ENCODE measurements at places on chromosomes 11 and 22.

DNA sequence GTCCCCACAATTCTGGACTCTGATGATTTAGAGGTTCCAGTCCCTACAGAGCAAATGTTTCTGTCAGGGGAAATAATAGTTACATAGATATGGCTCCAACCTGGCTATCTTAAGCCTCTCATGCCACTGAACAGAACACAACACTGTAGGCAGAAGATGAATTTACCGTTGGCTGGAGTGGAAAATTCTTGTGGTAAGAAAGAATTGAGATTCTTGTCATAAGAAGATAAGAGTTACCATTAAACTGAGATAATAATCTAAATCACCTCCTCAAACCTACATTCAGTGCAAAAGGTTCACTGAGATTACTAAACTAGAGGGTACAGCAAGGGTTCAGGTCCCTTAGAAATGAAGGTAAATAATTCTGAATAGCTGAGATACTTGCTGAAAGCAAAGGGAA lies 10.1 kb upstream of the NAALAD2 start:
- DNase-seq = no peak

DNA sequence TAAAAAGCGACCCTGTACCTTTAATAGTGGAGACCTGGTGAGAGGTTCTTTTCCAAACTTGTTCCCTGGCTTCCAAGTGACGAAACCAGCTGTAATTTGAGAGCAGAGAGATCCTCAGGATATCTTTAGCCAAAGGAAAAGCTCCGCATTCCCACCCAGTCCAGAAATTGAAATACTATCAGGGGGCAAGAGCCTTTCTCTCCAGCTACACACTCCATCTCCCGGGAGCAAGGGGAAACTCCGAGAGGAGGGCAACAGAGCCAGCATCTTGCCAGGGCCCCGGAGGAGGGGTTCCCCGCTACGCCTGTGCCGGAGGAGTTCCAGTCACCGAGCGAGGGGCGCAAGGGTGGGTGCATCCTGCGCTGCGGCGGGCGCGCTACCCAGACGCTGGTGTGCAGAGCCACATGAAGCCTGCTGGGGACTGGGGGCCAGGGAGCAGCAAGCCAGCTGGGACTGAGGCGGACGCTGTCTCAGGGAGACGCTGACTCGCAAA lies at the start of gene FIBIN:
Gene FIBIN, plus strand, starts transcription at position 148 of the 493 bp plus-strand sequence. CDS start 415 bp downstream, outside the sequence.
- DNase-seq = no peak

DNA sequence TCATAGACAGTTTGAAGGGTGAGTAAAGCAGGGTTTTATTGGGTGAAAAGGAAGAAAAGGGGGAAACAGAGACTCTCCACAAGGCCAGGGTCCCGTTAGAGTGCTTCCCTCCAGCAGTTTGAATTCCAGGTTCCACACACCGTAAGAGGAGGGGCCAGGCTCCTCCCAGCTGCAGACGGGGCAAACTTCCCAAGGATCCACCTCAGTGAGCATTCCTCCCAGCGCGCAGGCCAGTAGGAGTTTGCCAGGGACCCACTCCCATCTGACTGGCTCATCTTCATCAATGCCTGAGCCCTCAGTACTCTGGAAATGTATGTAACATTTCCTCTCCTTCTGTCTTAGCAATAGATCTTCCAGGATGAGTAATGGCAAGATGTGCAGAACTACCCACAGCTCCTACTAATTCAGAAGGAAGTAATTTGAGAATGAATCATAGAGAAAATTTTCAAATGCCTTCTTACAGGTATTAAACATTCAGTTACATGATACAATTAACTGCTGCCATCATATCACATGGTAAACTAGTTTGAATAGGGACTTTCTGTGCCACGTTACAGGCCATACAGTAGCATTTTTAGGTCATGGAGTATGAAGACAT lies 34.0 kb upstream of the TRPC6 start:
- no peak for DNase-seq

DNA sequence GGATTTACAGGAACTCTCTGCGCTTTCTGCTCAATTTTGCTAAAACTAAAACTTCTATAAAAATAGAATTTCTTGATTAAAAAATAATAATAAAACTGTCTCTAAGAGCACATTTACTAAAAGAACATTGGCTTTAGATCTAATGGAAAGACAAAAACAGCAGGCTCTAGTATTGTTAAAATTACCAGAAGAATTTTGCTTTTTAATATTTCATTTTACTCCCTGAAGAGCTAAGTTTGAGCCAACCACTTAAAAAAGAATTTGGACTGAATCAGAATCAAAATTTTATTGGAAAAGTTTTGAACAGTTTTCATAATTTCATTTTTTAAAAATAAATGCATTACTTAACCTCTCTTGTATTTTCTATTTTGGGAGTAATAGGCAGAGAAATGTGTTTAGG lies 107.3 kb downstream of the BBOX1 start:
- DNase-seq = no peak

DNA sequence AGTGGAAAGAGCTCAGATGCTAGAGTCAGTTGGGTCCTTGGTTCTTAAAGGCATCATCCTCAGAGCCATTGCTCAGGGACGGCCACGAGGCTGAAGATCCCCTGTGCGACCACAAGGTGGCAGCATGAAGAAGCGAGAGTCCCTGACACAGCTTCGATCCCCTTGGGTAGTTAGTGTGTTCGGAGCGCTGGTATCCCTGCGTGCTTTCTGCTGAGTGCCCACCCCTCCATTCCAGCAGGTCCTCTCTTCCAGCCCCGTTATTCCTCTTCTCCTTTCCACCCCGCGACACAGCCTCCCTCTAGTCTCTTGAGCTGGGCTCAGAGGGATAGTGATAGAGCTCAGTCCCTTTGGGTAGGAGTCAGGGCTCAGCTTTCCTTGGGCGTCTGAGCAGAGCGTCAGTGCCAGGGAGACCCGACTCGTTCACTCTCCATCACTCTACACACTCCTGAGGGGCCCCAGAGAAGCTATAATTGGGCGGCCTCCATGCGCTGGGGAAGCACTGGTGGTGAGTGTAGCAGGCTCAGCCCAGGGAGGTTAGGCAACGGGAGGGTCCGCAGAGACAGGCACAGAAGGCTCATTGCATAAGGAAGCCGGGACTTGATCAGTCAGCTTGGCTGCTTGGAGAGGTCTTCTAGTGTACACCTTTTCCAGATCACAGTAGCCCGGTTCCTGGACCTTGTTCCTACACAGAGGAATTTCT lies at the start of gene OR51D1:
Gene OR51D1, plus strand, starts transcription at position 516 of the 700 bp plus-strand sequence. CDS start 2,314 bp downstream, outside the sequence.
- DNase-seq = peak; percentile 39

GRCh38 chr11:17405232-17406005 lies 17.0 kb upstream of the KCNJ11 start:
- no peak for DNase-seq

GRCh38 chr11:35160246-35160824 lies 21.4 kb downstream of the CD44 start:
- no peak for DNase-seq

DNA sequence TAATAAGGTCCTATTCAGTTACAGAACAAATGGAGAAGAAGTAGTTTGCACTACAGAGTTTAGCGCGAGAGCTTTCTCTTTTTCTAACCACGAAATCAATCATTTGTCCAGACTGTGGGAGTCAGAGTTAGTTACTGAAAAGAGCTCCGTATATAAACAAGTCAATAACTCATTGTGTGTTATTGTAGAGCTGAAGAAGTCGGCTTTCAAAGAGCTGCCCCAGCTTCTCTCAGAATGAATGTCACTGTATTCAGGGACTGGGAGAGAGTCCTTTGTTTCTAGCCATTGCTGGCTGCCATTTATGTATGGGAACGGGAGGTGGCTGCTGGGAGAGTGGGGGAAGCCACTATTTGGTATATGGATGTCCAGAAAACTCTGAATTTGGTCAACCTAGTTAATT lies 227.8 kb downstream of the DCDC1 start:
- DNase-seq = no peak

- DNase-seq = no peak
Observed at GRCh38 chr22:46022881-46023512, 46.0 kb upstream of the WNT7B start.

GRCh38 chr11:3380706-3381545 lies 2.0 kb upstream of the ZNF195 start:
- DNase-seq = no peak

GRCh38 chr11:7600205-7600775 lies 73.0 kb downstream of the CYB5R2 start:
- no peak for DNase-seq

- DNase-seq = no peak
Observed at GRCh38 chr11:86482692-86483091, 108.0 kb downstream of the CCDC81 start.

DNA sequence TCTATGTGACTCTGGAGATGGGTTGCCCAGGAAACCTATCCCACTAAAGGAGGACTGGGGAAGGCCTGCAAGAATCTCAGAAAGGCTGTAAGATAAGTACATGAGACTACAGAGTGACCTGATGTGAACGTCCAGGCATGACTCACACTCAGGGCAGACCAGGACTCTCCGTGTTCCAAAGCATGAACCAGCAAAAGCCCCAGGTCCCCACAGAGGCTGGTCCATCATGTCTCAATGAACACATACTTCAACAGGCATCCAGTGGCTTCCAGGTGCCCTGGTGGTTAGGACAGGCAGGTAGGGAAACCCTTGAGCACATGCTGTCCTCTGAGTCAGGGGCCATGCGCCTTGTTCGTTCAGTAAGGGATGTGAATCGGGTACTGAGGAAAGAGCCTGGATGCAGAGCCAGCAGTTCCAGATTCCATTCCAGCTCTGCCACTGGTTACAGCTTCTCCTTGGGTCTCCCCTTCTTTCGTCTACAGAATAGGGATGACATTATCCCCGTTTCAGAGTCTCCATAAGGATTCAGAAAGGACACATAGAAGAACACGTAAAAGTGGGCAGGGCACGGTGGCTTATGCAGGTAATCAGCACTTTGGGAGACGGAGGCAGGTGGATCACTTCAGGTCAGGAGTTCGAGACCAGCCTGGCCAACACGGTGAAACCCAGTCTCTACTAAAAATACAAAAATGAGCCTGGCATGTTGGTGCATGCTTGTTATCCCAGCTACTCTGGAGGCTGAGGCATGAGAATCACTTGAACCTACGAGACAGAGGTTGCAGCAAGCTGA lies 129.0 kb upstream of the TEAD1 start:
- no peak for DNase-seq

- no peak for DNase-seq
Observed at GRCh38 chr11:132472411-132473172, 1059.7 kb downstream of the OPCML start.

DNA sequence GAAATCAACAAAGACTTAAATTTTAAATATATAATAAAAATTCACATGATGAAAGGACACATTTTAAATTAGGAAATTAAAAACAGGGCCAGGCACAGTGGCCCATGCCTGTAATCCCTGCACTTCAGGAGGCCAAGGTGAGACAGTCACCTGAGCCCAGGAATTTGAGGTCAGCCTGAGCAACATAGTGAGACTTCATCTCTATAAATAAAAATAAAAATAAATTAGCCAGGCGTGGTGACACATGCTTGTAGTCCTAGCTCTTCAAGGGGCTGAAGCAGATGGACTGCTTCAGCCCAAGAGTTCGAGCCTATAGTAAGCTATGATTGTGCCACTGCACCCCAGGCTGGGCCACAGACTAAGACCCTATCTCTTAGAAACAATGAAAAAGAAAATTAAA lies 29.3 kb downstream of the RRAS2 start:
- no peak for DNase-seq

DNA sequence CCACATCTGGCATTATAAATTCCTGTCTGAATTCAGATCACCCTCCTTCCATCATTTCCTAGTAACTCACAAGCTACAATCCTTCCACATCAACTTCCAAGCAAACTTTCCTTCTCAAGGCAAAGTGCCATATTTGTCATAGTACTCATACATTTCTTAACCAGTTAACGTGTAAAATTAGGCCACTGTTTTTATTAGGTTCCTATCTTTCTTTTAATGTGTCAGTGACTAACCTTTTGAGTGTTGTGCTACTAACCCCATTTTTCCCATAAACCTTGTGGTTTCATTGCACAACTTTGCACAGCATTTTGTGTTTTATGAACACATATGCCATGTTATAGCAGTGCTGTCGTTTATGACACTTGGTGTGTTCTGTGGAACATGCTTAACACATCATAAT lies 90.1 kb downstream of the KIF18A start:
- no peak for DNase-seq

GRCh38 chr11:108926841-108927577 lies 262.1 kb downstream of the DDX10 start:
- no peak for DNase-seq

- DNase-seq = no peak
Observed at GRCh38 chr11:25252854-25253253, 756.0 kb downstream of the LUZP2 start.

DNA sequence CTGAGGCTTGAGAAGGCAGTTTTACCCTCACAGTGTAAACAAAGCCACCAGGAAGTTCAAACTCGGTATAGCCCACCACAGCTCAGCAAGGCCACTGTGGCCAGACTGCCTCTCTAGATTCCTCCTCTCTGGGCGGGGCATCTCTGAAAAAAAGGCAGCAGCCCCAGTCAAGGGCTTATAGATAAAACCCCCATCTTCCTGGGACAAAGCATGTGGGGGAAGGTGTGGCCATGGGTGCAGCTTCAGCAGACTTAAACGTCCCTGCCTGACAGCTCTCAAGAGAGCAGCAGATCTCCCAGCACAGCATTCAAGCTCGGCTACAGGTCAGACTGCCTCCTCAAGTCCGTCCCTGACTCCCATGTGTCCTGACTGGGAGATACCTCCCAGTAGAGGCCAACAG lies 69.7 kb downstream of the TTC28 start:
- DNase-seq = no peak

DNA sequence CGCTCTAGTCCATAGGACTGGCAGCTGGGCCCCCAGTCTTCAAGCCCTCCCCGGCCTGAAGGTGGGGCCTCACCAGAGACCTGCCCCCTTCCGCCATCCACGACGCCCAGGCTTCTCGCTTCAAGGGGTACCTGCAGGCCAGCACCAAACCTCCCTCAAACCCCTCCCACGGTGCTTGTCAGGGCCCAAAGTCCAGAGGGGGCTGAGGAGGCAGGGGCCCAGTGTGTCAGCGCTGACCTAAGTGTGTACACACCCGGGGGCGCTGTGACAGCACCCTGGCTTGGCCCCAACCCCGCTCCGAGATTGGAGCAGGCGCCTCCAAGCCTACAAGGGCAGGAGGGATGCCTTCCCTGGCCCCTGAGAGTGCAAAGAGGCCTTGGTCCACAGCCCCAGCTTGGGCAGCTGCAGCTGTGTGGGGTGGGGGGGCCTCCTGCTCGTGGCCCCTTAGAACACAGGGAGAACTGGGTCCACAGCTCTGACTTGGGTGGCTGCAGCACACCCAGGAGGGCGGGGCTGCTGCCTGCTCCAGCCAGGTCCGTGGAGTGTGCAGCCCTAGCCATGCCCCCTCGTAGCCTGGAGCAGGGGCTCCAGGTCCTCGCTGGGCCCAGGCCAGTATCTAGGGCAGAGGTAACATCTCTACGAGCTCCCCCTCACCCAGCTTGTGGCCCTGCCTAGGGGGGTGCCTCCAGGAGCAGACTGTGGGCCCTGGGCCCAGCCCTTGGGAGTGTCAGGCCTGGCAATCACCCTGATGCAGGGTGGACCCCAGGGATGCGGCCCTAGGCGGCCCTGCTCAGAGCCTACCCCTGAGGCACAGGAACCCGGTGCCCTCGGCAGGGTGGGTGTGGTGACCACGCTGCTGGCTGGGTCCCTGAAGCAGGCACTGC lies 4.9 kb downstream of the SBF2 start:
- no peak for DNase-seq

GRCh38 chr11:67364169-67364568 lies 9.2 kb downstream of the CLCF1 start:
- no peak for DNase-seq
